ENCODE measurements at places on chromosomes 1 and 21.

DNA sequence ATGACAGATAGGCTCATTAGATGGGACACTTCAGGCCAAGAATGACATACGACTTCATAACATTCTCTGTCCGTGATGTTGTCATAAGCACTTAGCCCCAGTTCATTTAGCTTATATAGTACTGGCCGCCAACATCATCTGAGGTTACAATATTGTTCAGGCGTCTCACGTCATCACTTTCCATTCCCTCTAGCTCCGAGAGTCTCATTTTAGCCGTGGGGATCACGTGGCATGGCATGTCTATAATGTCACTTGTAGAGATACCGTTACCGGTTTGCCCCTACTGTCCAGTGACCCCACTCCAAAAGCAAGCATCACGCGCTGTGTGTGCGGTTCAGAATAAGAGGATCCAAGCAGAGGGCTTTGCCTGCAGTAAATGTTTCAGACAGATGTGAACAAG is 34.6 kb upstream of the HEATR1 start:
- DNase-seq, result no peak

- no peak for DNase-seq
Observed at GRCh38 chr1:10765734-10766478, 30.5 kb downstream of the CASZ1 start.

- no peak for DNase-seq
Observed at GRCh38 chr21:28227881-28228635, 764.6 kb downstream of the LTN1 start.

- peak; percentile 8 for DNase-seq
Observed at GRCh38 chr1:160830321-160831153, 32.1 kb downstream of the CD244 start.

Data from substantia nigra (tissue), 51 donors.